ENCODE measurements at places on chromosomes 5 and 9.

DNA sequence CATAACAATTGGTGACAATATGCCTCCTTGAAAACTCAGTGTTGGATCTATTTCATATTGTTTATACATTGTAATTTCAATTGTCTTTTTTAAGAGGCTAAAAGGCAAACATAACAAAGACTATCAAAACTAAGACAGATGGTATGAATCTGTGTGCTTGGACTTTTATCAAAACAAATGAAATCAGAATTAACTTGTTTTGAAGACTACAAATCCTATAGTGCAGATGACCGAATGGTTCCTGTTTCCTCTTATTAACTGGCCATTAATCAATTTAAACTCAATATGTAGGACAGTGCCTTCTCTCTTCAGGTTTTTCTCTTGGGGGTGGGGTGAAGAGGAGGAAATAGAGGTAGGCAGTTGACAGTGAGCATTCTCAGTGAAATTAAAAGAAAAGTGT is 366.9 kb upstream of the GRAMD2B start:
- no peak for DNase-seq

DNA sequence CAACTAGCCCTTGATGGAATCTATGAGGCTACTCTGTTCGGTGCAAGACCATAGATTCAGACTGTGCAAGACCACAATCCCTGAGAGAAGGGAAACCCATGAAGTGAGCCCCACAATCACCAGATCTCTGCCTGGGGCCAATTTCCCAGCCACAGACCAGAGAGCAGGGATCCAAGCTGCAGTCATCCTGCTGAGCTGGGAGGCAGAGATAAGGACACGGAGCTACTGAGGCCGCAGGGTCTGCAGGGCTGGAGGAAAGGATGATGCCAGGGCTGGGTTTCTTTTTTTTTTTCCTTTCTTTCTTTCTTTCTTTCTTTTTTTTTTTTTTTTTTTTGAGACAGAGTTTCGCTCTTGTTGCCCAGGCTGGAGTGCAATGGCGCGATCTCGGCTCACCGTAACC is 47.7 kb upstream of the FUBP3 start:
- no peak for DNase-seq

DNA sequence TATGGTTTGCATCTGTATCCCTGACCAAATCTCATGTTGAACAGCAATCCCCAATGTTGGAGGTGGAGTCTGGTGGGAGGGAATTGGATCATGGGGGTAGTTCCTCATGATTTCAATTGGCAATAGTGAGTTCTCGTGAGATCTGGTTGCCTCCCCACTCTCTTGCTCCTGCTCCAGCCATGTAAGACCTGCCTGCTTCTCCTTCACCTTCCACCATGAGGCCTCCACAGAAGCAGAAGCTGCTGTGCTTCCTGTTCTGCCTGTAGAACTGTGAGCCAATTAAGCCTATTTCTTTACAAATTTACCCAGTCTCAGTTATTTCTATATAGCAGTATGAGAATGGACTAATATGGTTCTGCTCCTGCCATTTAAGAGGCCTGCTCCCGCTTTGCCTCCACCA is 32.9 kb downstream of the SCAI start:
- DNase-seq, result no peak

- DNase-seq, result no peak
These were observed 39.2 kb downstream of the RCL1 start for GRCh38 chr9:4831944-4832343.

GRCh38 chr9:121447321-121447834 is 52.3 kb downstream of the GGTA1 start:
- DNase-seq, result peak; percentile 89

- no peak for DNase-seq
These were observed 694.6 kb downstream of the DNAH5 start for GRCh38 chr5:13249854-13250253.

All from AG10803 (cell line).